CD4-positive, alpha-beta T cell treated with Interleukin-2 at 100 ng/mL for 4 hours (primary cell): ENCODE measurements at places on chromosomes 2 and 18.

DNA sequence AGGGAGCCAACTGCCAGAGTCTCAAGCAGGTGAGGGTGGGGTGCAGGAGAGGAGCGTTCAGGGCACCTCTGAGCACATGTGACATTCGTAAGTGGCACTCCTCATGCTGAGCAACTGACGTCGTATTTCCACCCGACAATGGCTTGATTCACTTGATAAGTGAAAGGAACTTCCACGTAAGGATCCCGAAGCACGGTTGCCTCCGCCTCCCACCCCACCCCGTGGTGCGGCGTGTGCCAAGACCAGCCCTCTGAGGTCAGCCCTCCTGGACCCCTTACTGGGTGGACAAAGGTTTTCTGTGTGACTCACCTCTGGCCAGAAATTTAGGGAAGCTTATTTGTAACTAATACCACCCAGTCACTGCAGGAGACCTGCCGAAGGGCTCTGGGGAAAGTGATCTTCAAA, 59.9 kb downstream of the AGAP1 start:
- DNase-seq: no peak

DNA sequence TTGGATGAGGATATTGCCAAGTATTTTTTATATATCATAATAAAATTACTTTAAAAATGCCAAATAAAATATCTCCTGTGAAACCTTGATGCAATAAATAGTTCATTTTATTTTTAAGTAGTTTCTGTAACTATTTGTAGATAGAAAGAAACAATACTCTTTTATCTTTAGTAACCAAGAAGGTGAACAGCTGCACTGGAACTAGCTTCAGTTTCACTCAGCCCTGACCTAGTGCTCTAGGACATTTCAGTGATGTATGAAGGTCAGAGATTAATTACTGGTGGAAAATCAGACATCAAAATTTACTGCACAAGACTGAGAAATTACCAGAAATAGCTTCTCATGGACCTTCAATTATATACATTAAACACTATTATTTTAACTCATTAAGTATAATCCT, 1305.0 kb downstream of the CNTNAP5 start:
- no peak for DNase-seq

DNA sequence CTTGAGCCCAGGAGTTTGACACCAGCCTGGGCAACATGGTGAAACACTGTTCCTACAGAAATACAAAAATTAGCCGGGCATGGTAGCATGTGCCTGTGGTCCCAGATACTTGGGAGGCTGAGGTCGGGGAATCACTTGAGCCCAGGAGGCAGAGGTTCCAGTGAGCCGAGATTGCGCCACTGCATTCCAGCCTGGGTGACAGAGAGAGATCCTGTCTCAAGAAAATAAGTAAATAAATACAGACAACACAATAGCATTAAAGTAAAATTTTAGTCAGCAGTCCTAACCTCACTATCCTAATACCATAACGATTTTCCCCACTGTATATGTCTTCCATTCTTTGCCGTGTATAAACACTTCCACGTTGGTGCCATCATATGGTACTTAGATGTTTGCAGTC, 83.0 kb upstream of the MBOAT2 start:
- DNase-seq: no peak

DNA sequence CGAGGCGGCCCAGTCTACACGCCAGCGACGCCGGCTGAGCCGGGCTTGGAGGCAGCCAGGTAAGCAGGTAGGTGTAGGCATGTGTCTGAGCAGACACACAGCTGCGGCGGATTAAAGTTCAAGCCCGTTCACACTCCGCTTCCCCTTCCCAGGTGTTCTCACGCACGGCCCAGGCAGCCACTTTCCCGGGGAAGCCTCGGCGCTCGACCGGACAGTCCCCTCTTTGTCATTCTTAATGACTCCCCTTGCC, 367 bp downstream of the TGFA start:
- no peak for DNase-seq

DNA sequence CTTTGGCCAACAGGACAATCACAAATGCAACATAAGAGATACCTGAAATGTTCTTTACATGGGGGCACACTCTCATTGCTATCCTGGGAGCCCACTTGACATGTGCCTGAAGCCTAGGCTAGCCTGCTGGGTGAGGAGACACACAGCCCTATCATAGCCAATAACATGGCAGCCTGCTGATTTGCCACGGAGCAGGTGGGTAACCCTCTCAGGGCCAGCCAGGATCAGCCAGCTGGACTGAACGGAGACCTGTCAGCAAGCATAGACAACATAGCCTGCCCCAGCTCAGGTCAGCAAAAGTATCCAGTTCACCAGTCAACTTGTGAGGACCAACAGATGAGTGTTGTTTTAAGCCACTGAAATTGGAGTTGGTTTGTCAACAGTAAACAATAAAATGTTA, 566.5 kb downstream of the DCDC2C start:
- DNase-seq: no peak

DNA sequence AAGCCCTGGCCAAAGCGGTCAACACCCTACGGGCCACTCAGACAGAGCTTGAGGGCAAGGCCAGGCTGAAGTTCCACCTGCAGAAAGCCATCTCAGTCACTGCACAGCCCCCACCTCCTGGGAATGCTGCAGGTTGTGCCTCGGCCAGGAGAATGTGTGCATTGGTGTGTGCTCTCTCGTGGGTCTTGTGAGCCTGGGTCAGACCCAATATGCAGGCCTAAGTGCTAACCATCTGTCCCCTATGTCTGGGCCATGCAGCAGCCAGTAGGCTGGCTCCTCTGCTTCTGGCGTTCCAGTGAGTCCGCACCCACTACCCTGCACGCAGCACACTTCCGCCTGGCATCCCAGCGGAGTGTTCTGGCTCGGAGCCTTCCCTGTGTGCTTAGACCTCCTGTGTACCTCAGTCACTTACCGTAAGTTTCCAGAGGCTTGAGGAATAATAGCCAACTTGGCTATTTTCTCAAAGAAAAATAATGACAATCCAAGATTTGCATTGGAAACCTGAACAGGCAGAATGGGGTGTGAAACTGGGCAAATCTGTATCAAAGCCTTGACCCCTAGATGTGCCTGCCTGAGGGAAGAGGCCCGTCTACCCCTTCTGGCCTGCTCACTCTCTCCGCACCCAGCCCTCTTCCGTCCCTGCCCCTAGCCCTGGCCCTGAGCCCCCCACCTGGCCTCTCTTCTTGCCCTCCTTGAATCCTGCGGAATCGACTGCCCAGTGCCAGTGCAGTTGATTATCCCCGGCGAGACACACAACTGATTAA, 7.2 kb downstream of the SIX3 start:
- DNase-seq: no peak

- DNase-seq: no peak
Observed at GRCh38 chr2:71936076-71937030, 211.3 kb downstream of the CYP26B1 start.

DNA sequence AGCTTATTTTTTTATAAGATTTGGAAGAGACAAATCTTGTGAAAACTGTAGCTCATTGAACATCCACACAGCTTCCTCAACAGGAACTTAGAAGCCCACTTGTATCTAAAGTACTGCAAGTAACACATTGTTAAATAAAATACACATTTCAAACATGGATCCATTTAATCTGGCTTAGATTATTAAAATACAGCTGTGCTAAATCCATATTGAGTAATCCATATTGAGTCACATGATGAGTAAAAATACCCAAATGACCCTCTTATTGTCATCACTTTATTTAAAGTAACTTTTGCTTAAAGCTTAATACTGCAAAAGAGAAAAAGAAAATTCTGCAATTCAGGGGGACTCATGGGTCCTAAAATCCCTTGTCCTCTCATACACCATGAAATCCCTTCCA, 133.3 kb downstream of the OSR1 start:
- no peak for DNase-seq

DNA sequence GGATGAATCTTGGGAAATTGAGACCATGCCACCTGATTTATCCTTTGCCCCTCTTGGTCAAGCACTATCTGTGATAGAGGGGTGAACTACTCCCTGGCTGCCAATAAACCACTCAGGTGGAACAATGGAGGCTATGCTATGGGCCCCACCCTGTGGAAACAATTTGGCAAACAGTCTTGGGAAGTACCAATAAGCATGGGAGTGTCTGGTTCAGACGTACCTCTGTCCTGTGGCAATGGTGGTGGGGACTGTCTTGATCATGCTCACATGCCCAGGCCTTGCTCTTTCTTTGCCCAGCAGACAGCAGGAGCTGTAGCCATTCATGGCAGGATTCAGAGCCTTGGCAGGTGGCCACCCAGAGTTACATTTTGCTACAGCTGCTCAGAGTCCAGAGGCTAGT, 658.7 kb downstream of the KCNJ3 start:
- no peak for DNase-seq

GRCh38 chr2:196808083-196808665, 981 bp downstream of the C2orf66 start:
- DNase-seq: no peak

- DNase-seq: no peak
Observed at GRCh38 chr2:238726670-238727584, 121.0 kb upstream of the TWIST2 start.

- DNase-seq: no peak
Observed at GRCh38 chr2:32058130-32058529, 5.2 kb upstream of the SPAST start.

DNA sequence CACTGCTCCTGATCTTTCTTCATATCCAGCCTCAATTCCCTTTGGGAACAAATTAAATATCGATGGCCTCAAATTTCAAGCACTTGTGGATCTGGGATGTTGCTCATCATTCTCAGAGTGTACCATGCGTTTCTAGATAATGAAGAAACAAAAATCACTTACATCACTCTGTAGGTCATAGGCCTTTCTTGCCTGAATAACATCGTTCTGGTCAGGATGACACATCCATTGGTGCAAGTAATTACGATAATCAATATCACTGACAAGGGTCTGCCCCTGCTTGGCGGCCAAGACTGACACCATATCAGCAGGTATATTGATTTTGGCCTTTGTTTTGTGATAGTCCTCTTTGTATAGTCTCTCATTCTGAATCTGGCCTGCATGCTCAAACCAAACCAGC, 157.3 kb downstream of the RIF1 start:
- DNase-seq: no peak

- DNase-seq: peak; percentile 26
Observed at GRCh38 chr2:44362207-44363015, 664 bp downstream of the CAMKMT start.

- DNase-seq: peak; percentile 36
Observed at GRCh38 chr18:13216711-13217465, 1.7 kb upstream of the LDLRAD4 start.

DNA sequence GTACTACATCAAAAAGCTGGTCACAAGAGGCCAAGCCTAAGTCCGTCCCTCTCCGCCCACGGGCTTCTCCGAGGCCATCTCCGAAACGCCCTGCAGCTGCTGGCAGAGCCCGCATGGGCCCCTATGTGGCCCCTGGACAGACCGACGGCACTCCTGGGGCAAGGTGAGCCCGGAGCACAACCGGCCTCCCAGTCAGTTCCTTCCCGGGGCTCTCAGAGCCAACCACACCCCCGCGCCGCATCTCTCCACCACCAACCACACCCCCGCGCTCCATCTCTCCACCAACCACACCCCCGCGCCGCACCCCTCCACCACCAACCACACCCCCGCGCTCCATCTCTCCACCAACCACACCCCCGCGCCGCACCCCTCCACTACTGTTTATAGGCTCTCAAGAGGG, 93.5 kb downstream of the ZNF516 start:
- no peak for DNase-seq

- no peak for DNase-seq
Observed at GRCh38 chr2:216064014-216064630, 17.5 kb downstream of the PECR start.

DNA sequence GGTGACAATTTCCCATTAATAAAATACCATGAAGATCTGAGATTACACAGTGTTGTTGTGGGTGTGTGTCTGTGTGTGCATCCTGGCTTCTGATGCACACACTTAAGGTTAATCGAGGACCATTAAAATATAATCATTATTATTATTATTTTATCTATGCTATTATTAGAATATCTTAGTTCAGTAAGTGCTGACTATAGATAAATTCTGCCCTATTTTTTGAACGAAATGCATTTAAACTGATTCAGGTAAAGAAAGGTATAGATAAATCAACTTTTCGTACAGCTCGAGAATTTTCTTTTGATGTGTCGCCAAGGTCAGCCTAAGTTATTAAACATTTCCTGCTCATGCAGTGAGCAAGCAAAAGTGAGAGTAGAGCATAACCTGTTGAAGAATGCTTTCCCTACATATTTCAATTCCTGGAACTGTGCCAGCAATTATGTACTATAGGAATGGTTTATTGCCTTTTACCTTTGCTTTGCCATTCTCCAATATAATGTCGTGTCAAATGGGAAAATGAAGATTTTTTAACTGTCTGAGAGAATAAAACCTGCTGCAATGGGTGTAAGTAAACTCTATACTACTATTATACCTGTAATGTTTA, 25.8 kb downstream of the KCNJ3 start:
- no peak for DNase-seq

- DNase-seq: no peak
Observed at GRCh38 chr2:3628800-3629199, 29.2 kb upstream of the ALLC start.

- DNase-seq: no peak
Observed at GRCh38 chr2:19607931-19608771, 249.7 kb upstream of the OSR1 start.

DNA sequence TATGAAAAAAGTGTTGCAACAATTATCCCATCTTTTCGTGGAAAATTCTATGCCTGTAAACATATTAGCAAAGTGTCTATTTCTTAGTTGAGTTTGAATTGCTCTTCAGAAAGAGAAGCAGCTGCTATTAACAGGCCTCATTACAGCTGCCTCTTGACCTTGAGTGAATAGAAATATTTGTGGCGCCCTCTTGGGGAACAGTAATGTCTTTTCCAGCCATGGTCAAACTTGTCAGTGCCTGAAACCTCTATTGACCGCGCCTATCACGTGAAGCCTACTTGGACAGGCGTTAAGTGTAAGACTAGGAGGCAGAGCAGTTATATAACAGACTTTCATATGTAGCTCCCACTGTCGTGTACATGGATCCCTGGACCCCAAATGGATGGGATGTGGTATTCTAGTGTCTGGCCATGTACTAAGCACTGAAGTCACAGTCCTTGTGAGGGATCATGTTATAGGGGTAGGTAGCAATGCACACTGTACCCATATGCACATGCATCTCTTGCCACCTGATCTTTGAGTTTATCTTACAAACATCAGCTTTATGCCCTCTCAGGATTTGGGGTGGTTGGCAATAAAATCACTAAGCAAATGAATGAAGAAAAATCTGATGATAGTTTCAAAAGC, 245.0 kb downstream of the PTGR3 start:
- DNase-seq: peak; percentile 21

- peak; percentile 55 for DNase-seq
Observed at GRCh38 chr2:161238560-161239325, 69.5 kb upstream of the PSMD14 start.
